Smooth muscle cell of the pulmonary artery (primary cell): ENCODE measurements at places on chromosomes 3 and 15. TPM values are rescaled to one million over a fixed set of nuclear protein-coding genes. Genes with fewer than 3 reads are reported as not detected.

The RBMS3 gene
- total RNA-seq = 59.6 and 68.2 TPM in 2 replicates

The MAP2K5 gene
- 11.2 and 11.4 TPM in 2 replicates for total RNA-seq

The EPHB1 gene
- total RNA-seq = 0.69 and 0.98 TPM in 2 replicates

The CHDH gene
- 0.03 and 0.07 TPM in 2 replicates for total RNA-seq

The DLL4 gene
- 0.07 and 0.10 TPM in 2 replicates for total RNA-seq

The ANKRD63 gene
- total RNA-seq = not detected in 2 replicates
